Inflammatory macrophage (primary cell): ENCODE measurements at places on chromosomes 6 and 20.

GRCh38 chr6:111205502-111205901 is 118.2 kb downstream of the SLC16A10 start:
- no peak for DNase-seq

DNA sequence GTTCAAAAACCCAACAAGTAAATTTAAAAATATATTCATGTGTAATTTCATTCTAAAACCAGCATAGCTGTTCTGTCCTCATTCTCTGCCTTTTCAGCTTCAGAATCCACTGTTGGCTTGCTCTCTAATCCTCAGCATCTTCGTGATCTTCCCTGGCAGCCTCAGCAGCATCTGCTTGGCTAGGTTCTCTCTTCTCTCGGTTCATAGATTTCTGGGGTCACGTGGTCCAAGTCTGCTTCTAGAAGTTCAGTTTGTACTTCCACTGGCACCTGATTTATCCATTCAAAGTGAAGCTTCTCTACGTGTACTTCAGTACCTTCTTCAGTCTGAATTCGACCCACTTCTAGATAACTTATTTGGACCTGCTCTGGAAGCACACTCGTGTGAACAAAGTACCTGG is 245.7 kb downstream of the EPM2A start:
- no peak for DNase-seq

GRCh38 chr20:11260611-11261010 is 586.8 kb upstream of the JAG1 start:
- DNase-seq: no peak

DNA sequence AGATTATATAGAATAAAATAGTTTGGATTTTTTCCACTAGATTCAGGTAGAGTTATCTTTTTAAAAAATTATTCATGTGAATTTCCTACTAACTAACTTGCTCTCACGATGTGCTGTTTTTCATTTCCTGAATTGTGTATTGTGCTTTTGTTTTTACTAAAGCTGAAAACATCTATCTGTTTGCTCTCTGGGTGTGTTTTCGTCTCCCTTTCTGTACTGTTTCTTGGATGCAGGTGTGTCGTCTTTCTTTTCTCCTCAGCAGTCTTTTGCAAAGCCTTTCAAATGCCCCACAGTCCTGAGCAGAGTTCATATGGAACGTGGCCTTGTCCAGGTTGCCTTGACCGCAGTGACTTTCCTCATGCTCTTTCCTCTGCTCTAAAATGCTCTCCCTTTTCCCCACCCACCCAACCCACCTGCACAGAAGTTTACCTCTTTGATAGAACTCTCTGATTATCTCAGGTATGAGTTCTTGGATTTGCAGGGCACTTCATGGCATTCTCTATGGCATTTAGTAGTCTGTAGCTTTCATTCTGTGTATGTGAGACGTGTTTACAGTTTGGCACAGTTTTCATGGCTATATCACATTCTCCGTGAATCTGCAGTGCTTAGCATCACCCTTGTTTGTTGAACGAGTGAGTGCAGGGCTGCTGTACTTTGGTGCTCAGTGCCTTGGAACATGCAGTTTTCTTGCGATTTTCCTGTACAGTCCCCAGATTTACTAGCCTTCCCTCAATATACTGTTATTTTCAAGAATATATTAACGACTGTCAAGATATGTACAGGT is 77.1 kb downstream of the FARS2 start:
- DNase-seq: no peak

GRCh38 chr20:39879296-39879695 is 809.7 kb downstream of the MAFB start:
- no peak for DNase-seq

DNA sequence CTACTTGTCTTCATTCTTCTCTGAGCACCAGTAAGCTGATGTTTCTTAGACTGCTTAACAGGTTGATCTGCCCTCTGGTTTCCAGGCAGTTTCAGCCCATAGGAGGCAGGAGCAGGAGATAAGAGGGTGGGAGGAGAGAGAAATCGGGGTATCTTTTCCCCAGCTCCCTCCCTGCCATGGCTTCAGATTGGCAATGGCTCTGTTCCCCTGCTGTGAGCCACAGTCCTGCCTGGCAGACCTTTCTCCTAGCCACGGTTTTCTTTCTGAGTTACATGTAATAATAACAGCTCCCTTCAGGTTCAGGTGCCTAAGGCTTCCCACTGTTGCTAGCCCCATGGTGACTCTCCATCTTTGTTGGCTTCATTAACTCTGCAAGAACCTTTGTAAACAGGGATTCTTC is 115.3 kb downstream of the CD83 start:
- DNase-seq: no peak

DNA sequence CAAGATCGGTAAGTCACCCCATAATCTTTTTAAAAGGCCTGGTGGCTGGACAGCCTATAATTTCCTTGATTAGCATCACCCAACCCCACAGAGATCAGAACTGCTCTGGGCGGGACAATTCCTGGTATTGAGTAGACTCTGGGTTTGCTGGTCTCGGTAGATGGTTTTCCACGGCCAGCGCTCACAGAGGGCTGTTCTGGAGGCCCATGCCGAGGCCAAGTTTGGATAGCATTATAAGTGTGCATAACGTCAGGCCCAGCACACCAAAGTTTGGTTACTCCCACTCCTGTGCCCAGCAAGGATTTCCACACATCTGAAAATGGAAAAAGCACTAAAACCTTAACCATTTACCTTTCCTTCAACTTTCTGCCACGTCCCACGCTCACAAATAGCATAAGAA is 104.7 kb upstream of the RREB1 start:
- DNase-seq: no peak
